DMS79 (cell line): ENCODE measurements at places on chromosomes 4 and X.
A peak's percentile ranks its signal among the peaks of the same experiment; 100 is the strongest.

DNA sequence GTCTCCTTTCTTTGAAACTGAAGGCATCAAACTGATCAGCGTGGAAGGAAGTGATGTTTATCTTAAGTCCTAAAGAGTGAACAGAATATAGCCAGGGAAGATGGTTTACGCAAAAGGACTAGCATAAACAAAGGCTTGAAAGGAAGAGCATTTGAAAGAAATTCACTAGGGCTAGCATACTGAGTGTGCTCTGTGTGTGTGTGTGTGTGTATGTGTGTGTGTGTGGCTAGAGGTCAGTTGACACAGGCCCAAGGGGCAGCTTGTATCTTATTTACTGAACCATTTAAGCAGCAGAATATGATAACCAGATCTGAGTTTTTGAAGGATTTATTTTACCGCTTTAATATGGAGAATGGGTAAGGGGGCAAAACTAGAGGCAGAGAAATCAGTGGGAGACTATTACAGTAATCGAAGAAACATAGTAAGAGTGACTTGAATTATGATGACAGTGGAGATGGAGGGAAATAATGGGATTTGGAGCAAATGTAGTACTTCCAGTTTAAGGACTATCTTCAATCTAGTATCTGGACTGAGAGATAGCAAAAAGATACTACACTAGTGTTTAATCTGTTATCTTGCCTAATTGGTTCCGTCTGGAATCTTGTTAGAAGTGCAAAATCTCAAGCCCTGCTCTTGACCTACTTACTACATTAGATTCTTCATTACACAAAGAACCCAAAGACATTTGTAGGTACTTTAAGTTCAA is 36.9 kb downstream of the CEP44 start:
- no peak for DNase-seq

DNA sequence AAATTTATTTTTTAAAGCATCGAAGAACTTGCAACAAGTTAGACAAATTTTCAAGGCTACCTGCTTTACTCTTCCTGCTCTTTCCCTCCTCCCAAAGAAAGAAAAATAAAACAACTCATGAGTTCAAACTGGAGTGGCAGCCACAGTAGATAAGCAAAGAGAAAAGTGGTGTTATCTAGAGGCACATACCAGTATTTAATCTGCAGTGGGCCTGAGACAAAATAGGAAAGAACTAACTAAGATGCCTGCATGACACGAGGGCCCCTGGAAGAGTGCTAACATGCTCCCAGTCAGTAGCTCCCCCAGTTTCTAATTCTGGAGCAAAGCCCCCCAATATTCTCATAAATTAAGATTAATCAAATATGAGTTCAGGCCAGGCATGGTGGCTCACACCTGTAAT is 7.9 kb downstream of the ARL9 start:
- DNase-seq, result no peak

DNA sequence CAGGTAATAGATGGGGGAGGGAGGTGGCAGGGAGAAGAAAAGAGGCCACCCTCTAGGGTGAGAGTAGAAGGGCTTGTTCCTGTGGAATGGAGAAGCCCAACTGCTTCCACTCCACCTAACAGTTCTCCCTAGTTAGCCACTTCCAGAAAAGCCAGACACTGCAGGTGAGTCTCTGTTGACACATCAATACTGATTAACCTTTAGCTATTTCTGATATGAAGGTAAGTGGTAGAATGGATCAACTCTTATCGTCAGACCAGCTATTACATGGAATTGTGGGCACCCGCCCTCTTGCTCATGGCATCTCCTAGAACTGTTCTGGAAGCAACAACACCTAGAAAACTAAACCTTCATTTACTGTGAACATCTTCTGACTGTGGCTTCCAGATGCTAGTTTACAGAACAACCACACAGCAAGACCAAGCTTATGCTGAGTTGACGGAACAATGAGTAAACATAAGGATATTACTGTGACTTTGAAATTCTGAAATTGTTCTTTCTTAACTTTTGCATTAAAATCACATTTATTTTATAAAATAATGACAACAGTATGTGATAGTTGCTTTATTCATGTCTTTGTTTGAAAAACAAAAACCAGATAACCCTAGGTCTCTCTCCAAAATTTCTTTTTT is 44.7 kb downstream of the ANXA3 start:
- no peak for DNase-seq

DNA sequence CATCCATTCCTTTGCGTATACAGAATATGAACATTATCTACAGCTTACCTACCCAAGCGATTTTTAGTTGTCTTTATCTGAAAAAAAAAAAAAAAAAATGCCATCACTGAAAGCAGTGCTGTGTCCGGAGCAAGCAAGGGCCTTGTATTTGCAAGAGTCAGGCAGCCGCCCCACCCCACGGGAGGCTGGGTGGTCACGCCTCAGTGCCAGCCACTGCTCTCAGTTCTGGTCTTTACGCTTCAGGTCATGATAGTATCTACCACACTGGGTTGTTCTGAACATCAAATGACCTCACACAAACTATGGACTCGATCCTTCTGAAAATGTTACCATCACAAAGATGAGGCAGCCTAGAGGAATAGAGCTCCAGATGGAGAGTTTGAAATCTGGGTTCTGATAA is 62.7 kb upstream of the HELT start:
- DNase-seq, result no peak

DNA sequence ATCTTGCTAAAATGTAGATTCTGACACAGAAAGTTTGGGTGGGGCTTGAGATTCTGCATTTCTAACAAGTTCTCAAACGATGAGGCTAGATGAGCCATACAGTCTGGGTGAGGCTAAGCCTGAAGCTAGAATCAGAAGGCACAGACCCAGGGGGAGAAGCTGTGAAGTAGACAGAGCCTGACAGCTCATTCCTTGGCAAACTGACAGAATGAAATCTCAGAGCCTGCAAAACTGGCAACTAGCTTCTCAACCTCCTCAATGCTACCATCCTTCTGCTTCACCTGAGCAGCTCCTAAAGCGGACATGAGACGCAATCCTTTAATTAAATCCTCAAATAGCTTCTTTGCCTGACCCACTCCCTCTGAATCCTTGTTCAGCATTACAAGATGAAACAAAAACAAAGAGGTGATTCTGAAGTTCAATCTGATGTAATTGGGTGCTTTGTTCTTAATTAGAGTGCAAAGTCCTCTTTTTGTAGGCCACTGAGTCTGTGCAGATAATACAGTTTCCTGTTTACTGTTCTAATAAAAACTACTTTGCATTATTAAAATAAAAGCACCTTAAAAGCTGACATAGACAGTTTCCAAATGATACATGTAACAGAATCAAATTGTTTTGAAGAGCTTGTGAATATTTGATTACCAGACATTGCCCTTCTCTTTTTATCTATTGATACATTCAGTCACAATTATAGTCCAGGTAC is 71.0 kb upstream of the BMP2K start:
- no peak for DNase-seq

GRCh38 chr4:10371869-10372471 is 85.3 kb downstream of the ZNF518B start:
- DNase-seq, result no peak

GRCh38 chrX:76453737-76454406 is 26.4 kb downstream of the MAGEE1 start:
- no peak for DNase-seq

DNA sequence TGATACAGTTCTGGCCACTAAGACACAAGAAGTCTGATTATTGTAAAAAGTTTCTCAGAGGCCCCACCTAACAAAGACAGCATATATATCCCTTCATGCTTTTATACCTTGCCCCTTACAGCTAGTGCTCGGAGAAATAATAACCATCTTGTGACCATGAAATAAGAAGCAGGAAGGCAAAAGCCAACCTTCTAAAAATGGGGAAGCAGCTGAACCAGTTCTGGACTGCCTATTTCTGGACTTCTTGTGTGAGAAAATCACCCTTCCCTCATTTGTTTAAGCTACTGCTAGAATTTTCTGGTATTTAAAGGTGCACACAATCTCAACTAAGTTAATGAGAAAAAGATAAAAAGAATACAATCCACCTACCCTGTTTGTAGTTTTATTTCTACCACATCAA is 87.5 kb downstream of the CNOT6L start:
- no peak for DNase-seq

DNA sequence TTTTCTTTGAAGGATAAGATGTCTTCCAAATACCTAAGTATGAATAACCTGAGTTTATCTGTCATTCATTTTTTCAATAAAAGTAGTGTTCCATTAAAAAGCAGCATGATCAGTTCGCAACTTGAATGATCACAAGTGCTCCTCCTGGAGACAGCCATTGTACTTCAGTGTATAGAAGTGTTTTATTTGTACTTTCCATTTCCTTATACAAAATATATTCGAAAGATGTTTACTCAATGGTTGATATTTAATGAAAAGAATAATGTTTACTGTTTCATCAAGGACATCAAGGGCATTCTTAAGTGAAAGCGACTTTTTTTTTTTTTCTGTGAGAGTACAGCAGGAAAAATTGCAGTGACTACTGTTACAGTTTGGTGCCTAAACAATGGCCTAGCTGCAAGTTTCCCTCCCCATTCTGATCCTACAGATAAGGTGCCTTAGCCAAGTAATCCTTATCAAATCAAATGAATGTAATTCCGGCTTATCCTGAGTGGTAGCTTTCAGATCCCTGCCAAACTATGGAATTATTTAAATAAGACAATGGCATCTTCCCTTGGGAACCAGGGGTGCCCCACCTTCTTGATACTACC is 69.0 kb upstream of the IL15 start:
- DNase-seq, result no peak

GRCh38 chrX:40184968-40185367 is 87.2 kb upstream of the BCOR start:
- DNase-seq, result no peak

DNA sequence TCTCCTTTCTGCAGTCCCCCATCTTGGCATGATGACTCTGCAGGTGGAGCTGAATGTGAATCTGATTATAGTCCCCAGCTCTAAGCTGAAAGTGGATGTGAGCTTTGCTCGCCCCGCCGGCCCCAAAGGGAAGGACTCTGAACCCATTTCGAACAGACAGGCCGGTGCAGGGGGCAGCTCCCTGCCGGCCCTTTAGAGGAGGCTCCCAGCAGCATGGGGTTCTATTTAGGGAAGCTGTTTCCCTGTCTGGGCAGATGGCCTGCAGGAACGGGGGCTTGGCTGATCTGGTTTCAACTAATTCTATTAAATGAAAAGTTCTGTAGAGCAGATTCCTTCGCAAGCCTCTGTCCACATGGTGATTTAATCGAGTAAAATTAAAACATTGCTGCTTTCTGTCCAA is 104.8 kb upstream of the MSX1 start:
- DNase-seq, result no peak

DNA sequence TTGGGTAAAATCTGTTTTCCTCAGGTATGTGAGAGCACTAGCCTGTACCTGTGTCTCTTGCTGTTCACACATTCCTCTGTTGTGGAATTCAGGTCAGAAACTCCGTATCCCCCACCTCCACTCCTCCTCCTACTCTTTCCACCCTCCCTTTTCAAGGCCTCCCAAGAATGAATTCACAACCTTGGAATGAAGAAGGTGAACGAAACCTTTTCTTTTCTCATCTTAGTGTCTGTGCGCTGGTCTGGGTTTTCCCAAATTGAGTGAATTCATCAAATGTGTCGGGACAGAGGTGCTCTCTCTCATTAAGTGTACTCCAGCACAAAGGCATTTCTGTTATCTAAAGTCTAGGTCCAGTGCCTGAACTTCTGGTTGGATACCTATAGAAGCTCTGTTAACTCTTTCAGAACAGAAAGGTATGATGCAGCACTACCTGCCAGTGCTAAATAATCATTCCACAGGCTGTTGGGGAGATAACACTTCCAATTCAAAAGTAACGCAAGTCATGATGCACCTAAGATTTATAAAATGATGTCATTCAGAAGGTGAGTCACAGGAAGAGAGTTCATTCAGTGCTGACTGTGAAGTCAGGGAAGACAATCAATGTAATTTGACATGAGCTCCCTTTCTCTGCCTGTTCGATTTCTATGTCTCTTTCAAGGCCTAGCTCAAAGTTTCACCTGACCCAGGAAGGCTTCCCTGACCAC is 41.9 kb downstream of the COL4A6 start:
- DNase-seq, result no peak

- DNase-seq, result no peak
Observed at GRCh38 chr4:11397819-11398610, 30.7 kb downstream of the HS3ST1 start.

DNA sequence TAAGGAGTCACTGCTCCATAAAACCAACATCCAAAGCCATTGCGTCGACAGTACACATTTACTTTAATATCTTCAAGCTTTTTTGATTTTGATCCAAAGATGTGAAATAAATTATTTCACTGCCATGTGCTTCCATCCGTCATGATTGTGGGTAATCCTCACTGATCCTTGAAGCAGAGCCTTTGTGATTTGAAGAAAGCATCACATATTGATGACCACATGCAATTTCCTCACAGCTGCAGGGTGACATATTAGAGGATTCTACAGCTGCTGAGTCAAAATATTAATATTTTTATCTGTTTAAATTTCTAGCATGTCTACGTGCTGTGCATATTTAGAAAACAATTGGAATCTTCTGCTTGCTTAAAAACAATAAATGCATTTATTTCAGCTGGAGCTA is 196.8 kb upstream of the ANXA3 start:
- peak; percentile 28 for DNase-seq
